ENCODE measurements at places on chromosomes 2 and 18. TPM values are rescaled to one million over a fixed set of nuclear protein-coding genes. Genes with fewer than 3 reads are reported as not detected.

TTN gene
- 0.05 TPM for total RNA-seq

SERPINB12 gene
- not detected for total RNA-seq

IRS1 gene
- 7.3 TPM for total RNA-seq

CPLX4 gene
- total RNA-seq, result not detected

SNED1 gene
- 4.2 TPM for total RNA-seq

SOX11 gene
- total RNA-seq, result under 0.01 TPM

STK17B gene
- 21.5 TPM for total RNA-seq

ADI1 gene
- 32.5 TPM for total RNA-seq

TSPYL6 gene
- not detected for total RNA-seq

AGXT gene
- total RNA-seq, result not detected

GYPC gene
- 22.3 TPM for total RNA-seq

PTPRN gene
- 0.52 TPM for total RNA-seq

TMEM163 gene
- 6.7 TPM for total RNA-seq

MC5R gene
- not detected for total RNA-seq

TCF7L1 gene
- total RNA-seq, result 1.4 TPM

DUSP19 gene
- 0.87 TPM for total RNA-seq

LIMS2 gene
- 3.7 TPM for total RNA-seq

SCG2 gene
- total RNA-seq, result 0.35 TPM

DPYSL5 gene
- total RNA-seq, result not detected

FER1L5 gene
- under 0.01 TPM for total RNA-seq

TACR1 gene
- total RNA-seq, result not detected

RDH14 gene
- 31.8 TPM for total RNA-seq

HEATR5B gene
- 31.6 TPM for total RNA-seq

C2orf66 gene
- not detected for total RNA-seq

CFAP65 gene
- total RNA-seq, result not detected

TMEFF2 gene
- not detected for total RNA-seq

OR6B3 gene
- total RNA-seq, result not detected

INSIG2 gene
- 35.3 TPM for total RNA-seq

SLC40A1 gene
- 26.3 TPM for total RNA-seq

CETN1 gene
- not detected for total RNA-seq

ADGRF3 gene
- total RNA-seq, result not detected

CHPF gene
- 73.8 TPM for total RNA-seq

ADAM23 gene
- total RNA-seq, result not detected

CNTNAP5 gene
- 0.20 TPM for total RNA-seq

CHRND gene
- total RNA-seq, result not detected

IL37 gene
- total RNA-seq, result not detected

SERPINB7 gene
- total RNA-seq, result 28.0 TPM

DAW1 gene
- total RNA-seq, result 1.5 TPM

EIF4E2 gene
- 179 TPM for total RNA-seq

COBLL1 gene
- 11.6 TPM for total RNA-seq

CCL20 gene
- 1.4 TPM for total RNA-seq

REG3G gene
- not detected for total RNA-seq

SPATA3 gene
- not detected for total RNA-seq

DAPL1 gene
- total RNA-seq, result not detected

TNFAIP6 gene
- total RNA-seq, result 9.4 TPM

FIGN gene
- 3.0 TPM for total RNA-seq
